Effector memory CD4-positive, alpha-beta T cell (primary cell): ENCODE measurements at places on chromosomes 1 and 21.

GRCh38 chr1:228984107-228984506 lies 248.8 kb downstream of the RHOU start:
- no peak overlapping the region for H3K27ac ChIP-seq
- H3K27me3 ChIP-seq, result no peaks in the 10 kb centered on the region
- H3K4me3 ChIP-seq, result no peak overlapping the region
- no peaks in the 10 kb centered on the region for H3K4me1 ChIP-seq
- no peaks in the 10 kb centered on the region for H3K36me3 ChIP-seq

- H3K4me3 ChIP-seq, result no peak overlapping the region
- H3K36me3 ChIP-seq, result no peaks in the 10 kb centered on the region
- H3K27me3 ChIP-seq, result no peaks in the 10 kb centered on the region
- DNase-seq, result no peak
Measured at GRCh38 chr1:67748630-67749029, 63.6 kb downstream of the GADD45A start.

DNA sequence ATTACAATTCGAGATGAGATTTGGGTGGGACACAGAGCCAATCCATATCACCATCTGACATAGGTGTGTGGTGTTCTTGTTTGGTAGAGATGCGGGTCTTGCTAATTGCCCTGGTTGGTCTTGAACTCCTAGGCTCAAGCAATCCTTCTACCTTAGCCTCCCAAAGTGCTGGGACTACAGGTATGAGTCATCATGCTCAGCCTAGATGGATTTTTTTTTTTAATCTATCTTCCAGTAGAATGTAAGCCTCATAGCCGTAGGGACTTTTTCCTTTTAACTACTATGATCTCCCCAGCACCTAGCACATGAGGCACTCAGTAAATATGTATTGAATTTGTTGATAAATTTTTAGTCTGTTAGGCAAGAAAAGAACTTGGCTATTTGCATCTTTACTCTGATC lies 94.6 kb upstream of the TENT5C start:
- no peak overlapping the region for H3K27ac ChIP-seq
- peaks cover 13% of the 10 kb centered on the region for H3K36me3 ChIP-seq
- no peak for DNase-seq
- no peak overlapping the region for H3K4me3 ChIP-seq
- no peaks in the 10 kb centered on the region for H3K4me1 ChIP-seq
- no peaks in the 10 kb centered on the region for H3K27me3 ChIP-seq

- no peaks in the 10 kb centered on the region for H3K4me1 ChIP-seq
- no peak overlapping the region for H3K4me3 ChIP-seq
- no peaks in the 10 kb centered on the region for H3K27me3 ChIP-seq
- DNase-seq, result no peak
- H3K36me3 ChIP-seq, result no peaks in the 10 kb centered on the region
Measured at GRCh38 chr1:41479000-41479807, 5.3 kb downstream of the EDN2 start.

DNA sequence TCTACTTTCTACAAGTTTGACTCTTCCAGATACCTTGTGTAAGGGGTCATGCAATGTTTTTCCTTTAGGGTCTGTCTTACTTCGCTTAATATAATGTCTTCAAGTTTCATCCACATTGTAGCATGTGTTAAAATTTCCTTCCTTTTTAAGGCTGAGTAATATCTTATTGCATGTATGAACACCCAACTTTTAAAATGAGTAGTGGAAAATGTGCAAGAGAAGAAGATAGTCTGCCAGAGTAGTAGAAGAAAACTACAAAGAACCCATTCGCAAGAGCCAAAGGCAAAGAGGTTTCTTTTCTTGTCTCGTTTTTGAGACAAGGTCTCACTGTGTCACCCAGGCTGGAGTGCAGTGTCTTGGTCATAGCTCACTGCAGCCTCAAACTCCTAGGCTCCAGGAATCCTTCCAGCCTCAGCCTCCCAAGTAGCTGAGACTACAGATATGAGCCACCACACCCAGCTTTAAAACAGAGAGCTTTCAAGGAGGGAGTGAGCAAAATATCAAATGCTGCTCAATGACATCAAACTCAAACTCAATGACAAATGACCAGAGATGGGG lies 9.4 kb downstream of the IL23R start:
- no peaks in the 10 kb centered on the region for H3K36me3 ChIP-seq
- no peak overlapping the region for H3K4me3 ChIP-seq
- no peak for DNase-seq
- no peaks in the 10 kb centered on the region for H3K27me3 ChIP-seq

DNA sequence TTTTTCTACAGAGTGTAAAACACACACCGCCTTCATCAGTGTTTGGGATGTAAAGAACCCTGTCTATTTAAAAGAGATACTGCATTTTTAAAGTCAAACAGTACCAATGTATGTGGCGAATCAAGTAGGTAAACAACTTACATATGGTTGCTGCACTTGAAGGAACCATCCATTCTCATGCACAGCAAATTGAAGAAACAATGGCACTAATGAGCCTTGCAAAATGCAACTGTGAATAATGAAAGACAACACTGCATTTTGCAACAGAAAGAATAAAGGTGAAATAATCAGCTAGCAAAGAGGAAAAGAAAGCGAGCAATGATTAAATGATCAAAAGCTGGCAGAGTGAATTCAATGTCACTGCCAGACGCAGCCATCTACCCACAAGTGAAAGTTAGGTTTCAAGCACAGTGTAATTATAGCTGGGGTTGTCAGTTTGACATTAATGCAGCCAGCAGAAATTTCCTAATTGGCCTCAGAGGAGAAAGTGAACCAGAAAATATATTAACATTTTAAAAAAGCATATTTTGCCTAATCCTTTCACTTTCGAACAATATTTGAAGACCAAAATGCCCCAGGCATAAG lies 10.9 kb upstream of the BARHL2 start:
- H3K4me3 ChIP-seq, result no peak overlapping the region
- no peaks in the 10 kb centered on the region for H3K36me3 ChIP-seq
- DNase-seq, result no peak
- H3K4me1 ChIP-seq, result peaks cover 37% of the 10 kb centered on the region
- no peak overlapping the region for H3K27ac ChIP-seq

DNA sequence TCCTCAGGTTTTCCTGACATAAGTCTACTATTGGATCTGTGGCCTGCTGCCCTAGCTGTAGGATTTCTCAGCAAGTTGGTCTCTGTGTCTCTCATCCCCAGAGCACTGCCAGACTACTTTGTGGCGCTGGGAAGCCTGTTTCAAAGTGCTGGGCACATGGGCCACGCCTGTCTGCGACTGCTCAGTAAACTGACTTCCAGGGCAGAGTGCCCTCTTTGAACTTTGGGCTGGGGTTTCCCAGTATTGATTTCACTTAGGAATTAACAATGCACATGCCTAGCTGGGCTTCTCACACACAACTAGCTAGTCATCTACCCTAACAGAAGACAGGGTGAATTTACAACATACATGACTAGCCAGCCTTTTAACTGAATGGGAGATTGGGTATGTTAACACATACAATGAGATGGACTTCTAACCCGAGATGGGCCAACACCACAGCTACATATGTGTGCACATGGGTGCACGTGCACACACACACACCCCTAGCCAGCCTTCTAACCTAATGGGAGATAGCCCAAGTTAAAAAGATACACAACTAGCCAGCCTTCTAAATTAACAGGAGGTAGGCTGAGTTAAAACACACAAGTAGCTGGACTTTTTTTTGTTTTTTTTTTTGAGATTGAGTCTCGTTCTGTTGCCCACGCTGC lies 6.9 kb upstream of the TRIM17 start:
- H3K4me1 ChIP-seq, result no peaks in the 10 kb centered on the region
- no peak overlapping the region for H3K27ac ChIP-seq
- no peaks in the 10 kb centered on the region for H3K27me3 ChIP-seq
- H3K36me3 ChIP-seq, result no peaks in the 10 kb centered on the region

GRCh38 chr1:245698116-245698515 lies 543.3 kb downstream of the KIF26B start:
- no peaks in the 10 kb centered on the region for H3K4me1 ChIP-seq
- no peak overlapping the region for H3K4me3 ChIP-seq
- no peak overlapping the region for H3K27ac ChIP-seq

- H3K4me3 ChIP-seq, result no peak overlapping the region
- no peak for DNase-seq
- H3K27me3 ChIP-seq, result no peaks in the 10 kb centered on the region
- H3K36me3 ChIP-seq, result no peaks in the 10 kb centered on the region
- no peaks in the 10 kb centered on the region for H3K4me1 ChIP-seq
- H3K27ac ChIP-seq, result no peak overlapping the region
Measured at GRCh38 chr1:115295904-115296696, 41.9 kb downstream of the NGF start.

DNA sequence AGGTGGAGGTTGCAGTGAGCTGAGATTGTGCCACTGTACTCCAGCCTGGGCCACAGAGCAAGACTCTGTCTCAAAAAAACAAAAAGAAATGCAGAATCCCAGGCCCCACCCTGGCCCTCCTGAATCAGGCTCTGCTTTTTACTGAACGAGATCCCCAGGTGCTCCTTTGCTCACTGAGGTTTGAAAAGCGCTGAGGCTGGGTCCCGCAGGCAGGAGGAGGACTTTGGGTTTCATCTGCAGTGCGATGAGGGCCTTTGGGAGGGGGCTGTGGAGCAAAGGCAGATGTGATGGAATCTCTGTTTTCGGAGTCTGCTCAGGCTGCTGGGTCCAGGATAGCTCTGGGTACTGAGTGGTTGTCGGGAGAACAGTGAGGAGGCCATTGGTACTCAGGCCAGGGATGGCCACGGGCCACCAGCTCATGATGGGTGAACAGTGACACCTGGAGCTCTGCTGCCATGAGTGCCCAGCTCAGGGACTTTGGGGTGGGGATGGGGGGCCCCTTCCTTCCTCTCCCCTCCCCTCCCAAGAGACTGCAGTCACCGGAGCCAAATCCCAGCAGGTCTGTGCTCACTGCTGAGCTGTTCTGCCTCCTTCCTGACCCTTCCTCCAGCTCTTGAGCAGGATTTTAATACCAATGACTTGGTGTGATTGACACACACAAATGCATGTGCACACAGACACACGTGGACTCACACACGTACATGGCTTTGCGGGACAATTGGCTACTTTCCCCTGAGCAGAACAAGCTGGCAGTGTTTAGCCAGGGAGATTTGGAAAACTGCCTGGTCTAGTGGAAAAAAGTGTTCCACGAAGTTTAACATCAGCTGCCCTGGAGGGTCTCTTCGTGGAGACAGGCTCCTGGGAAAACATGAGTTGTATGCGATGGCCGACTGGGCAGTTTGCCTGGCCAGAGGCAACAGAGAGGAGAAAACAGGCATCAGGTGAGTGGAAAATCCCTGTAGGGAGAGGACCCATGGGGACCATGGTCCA lies 3.6 kb upstream of the DHRS3 start:
- no peak for DNase-seq
- no peaks in the 10 kb centered on the region for H3K27me3 ChIP-seq
- no peak overlapping the region for H3K27ac ChIP-seq
- H3K36me3 ChIP-seq, result no peaks in the 10 kb centered on the region
- no peak overlapping the region for H3K4me3 ChIP-seq

- H3K4me1 ChIP-seq, result no peaks in the 10 kb centered on the region
- no peak for DNase-seq
- H3K36me3 ChIP-seq, result no peaks in the 10 kb centered on the region
- H3K27me3 ChIP-seq, result no peaks in the 10 kb centered on the region
- no peak overlapping the region for H3K27ac ChIP-seq
- no peak overlapping the region for H3K4me3 ChIP-seq
Measured at GRCh38 chr1:195663549-195664280, 944.5 kb downstream of the KCNT2 start.

DNA sequence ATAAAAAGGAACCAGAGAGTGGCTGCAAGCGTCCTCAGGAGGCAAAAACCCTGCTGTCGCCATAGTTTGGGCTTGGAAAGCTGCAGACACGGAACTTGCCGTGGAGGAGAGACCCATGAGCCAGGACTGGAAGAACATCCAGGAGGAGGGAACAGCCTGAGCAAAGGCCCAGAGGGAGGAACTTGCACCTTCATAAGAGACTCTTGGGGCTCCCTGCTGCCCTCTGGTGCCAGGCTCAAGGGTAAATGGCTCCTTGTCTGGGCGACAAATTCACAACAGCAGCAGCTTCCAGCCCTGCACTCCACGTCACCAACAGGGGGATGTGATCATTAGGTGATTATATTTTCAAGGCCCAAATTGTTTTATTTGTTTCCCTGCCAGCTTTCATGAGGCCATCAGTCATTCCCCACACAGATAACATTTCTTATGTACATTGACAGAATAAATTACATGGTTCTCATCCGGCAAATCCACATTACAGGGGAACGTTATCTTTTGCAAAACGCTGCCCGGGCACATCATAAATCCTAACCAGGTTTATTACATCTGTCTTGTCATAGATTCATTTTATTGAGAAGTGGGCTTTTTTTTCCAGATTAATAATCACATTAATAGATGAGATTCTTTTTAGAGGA lies 143.0 kb upstream of the GRIK3 start:
- H3K4me3 ChIP-seq, result no peak overlapping the region
- H3K4me1 ChIP-seq, result no peaks in the 10 kb centered on the region
- peaks cover 6% of the 10 kb centered on the region for H3K27me3 ChIP-seq

DNA sequence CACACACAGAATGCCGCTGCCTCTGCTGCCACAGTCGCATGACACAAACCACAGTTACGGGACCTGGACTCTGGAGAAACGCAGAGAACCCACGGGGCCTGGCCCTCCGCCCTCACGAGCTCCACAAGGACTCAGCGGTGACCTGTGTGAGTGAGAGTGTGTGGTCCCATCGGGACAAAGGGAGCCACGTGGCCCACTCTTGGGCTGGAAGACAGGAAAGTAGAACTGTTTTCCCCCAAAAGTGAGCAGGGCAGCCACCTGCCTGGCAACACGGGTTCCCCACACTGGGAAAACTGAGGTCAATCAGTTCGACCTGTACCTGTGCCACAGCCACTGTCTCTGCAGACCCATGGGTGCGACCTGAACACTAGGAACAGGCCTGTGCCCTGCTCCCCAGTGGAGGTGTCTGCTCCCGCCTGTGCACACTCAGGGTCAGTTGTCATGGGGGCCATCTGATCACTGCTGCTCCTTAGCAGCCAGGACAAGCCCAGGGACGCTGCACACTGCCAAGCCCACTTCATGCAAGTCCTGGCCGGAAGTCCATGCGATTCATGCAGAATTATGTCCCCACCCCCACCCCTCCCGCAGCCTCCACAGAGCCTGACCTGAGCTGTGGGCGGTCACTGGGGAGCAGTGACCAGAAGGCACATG lies 54.4 kb upstream of the ADARB1 start:
- H3K4me1 ChIP-seq, result peaks cover 6% of the 10 kb centered on the region
- no peaks in the 10 kb centered on the region for H3K36me3 ChIP-seq
- no peak for DNase-seq
- no peak overlapping the region for H3K27ac ChIP-seq
- H3K4me3 ChIP-seq, result no peak overlapping the region
- H3K27me3 ChIP-seq, result peaks cover 18% of the 10 kb centered on the region

- no peaks in the 10 kb centered on the region for H3K36me3 ChIP-seq
- no peak overlapping the region for H3K4me3 ChIP-seq
- H3K4me1 ChIP-seq, result no peaks in the 10 kb centered on the region
- no peak overlapping the region for H3K27ac ChIP-seq
- DNase-seq, result no peak
Measured at GRCh38 chr1:118429856-118430255, 244.8 kb upstream of the SPAG17 start.
